ENCODE measurements at places on chromosomes 5 and 9.

- no peak for DNase-seq
Observed at GRCh38 chr5:140966293-140967225, at the start of gene PCDHAC2. TSS of gene PCDHAC2 (plus strand) at chr5:140966476. CDS start at chr5:140966767, 291 bp downstream.

GRCh38 chr9:99513441-99514112, 291.5 kb downstream of the SEC61B start:
- no peak for DNase-seq

GRCh38 chr9:120587328-120587727, 7.4 kb upstream of the CDK5RAP2 start:
- DNase-seq, result no peak

GRCh38 chr5:168172760-168173223, 118.7 kb upstream of the WWC1 start:
- no peak for DNase-seq

DNA sequence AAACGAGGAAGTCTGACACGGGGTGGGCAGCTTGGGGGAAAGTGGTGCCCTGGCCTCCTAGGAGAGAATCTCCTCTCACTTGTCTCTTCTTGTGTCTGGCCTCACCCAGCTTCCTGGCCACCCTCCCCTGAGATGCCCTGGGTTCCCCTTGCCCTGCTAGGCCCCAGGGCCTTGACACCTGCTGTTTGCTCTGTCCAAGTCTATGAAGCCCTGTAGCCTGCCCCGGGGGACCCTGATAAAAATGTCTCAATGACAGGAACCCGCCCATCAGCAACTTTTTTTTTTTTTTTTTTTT, 35.0 kb upstream of the SUSD3 start:
- DNase-seq, result no peak

GRCh38 chr9:134170532-134171315, 6.4 kb upstream of the RNU6ATAC start:
- DNase-seq, result no peak

GRCh38 chr9:739362-739761, 102.1 kb upstream of the DMRT1 start:
- DNase-seq, result no peak

DNA sequence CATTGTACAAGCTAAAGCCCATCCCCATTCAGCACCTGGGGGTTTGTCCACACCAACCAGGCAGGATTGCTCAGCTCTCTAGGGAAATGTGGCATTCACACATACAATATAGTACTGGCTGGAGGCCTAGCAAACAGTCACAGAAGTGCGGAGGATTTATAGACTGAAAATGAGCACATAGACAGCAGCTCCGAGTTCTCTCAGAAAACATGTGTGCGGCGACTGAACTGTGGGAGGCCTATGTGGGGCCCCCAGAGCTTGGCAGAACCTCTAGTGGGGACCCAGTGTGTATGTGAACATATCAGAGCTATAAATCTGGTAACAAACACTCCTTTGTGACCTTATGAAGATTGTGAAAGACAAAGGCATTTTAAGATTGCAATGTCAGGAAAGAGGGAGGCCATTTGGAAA, 431.1 kb downstream of the DTWD2 start:
- no peak for DNase-seq

DNA sequence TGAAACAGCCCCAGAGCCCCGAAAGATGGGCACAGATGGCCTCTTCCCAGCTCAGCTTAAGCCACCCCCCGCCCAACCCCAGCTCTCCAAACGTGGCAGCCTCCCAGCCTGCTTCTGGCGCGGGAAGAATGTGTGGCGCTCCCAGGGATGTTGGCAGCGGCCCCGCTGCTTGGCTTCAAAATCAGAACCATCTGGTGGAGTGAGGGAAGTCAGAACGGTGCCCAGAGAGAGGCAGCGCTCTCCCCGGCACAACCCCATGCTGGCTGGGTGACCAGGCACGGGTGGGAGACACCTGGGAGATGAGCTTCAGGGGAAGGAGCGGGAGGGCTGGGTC, 72.7 kb upstream of the ORM1 start:
- DNase-seq, result no peak

- peak; percentile 47 for DNase-seq
Observed at GRCh38 chr9:93450945-93451815, at the start of gene FAM120A. TSS of gene FAM120A (plus strand) at chr9:93451685. CDS start at chr9:93451916, 231 bp downstream.

DNA sequence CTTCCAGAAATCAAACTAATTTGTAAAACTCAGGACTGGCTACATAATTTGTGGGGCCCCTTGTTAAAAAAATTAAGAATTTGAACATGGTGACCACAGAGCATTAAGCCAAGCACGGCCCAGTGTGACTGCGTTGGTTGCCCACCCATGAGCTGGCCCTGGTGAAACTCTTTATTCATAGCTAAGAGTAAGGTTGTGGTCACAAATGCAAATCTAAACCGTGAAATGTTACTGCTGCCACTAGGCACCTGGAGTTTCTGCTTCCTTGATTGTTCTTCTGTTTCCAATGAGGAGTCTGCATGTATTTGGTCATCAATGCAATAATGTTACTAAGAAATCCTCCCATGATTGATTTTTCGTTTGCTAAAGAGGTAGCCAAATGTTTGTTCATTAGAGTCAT, 4.2 kb downstream of the GCNT1 start:
- DNase-seq, result no peak

DNA sequence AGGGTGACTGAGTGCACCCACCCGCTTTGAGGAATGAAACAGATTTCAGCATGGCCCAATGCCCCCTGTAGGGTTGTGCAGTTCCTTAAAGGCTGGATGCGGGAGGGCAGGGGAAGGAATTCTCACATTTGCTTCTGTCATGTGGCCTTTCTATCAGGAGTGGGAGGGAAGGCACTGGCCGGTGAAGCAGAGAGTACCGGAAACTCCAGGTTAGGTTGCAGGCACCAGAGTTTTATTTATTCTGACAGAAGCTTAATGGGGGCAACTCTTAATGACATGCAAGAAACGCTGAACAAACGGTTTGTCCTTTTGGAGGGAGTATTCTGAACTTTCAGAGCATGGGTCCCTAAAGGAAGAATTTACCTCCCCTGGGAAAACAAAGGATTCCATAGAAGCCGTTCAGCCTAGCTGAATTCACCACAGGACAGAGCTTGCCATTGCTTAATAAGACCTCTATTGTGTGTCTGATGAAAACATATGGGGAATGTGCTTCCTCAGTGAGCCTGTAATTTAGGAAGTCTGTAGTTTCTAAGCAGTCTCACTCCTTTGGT, 44.1 kb upstream of the EQTN start:
- no peak for DNase-seq

DNA sequence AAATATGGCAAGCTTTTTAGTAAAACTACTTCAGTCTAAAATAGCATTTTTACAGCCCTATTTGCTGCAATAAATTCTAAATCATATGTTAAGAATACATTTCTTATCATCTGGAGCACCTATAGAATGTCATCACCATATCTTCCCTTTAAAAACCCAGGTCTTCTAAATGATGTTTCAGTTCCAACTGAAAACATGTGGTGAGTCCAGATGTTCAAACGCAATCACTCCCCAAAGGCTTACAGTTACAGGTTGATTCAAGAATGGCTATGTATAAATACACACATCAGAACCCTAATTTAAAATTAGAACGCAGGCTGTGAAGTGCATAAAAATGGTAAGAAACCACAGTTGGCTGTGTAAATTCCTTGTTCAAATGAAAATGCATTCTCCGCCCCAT, 796.3 kb downstream of the MAT2B start:
- no peak for DNase-seq

- no peak for DNase-seq
Observed at GRCh38 chr5:159021136-159021900, 78.4 kb downstream of the EBF1 start.

DNA sequence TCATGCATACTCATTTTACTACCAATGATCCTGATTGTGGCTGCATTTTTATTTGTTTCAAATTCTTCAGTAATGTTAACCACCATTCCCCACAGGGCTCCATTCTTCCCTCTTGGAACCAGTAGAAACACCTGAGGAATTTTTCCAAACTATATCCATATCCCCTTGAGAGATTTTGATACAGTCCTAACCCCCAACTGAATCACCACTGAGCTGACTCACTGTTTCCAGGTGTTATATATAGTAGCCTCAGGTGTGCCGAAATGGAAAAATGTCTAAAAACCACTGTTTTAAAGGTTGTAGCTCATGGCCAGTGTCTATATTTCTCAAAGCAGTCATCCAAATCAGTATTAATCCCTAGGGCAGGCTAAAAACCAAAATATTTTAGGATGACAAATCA, 85.2 kb downstream of the MRPS27 start:
- no peak for DNase-seq

GRCh38 chr9:18980189-18980588, 52.8 kb downstream of the SAXO1 start:
- DNase-seq, result no peak

- no peak for DNase-seq
Observed at GRCh38 chr9:4866239-4866969, 73.7 kb downstream of the RCL1 start.

GRCh38 chr5:180785121-180785781, 17.4 kb downstream of the MGAT1 start:
- DNase-seq, result no peak

- DNase-seq, result no peak
Observed at GRCh38 chr9:74951107-74951720, 1.5 kb downstream of the C9orf40 start.

DNA sequence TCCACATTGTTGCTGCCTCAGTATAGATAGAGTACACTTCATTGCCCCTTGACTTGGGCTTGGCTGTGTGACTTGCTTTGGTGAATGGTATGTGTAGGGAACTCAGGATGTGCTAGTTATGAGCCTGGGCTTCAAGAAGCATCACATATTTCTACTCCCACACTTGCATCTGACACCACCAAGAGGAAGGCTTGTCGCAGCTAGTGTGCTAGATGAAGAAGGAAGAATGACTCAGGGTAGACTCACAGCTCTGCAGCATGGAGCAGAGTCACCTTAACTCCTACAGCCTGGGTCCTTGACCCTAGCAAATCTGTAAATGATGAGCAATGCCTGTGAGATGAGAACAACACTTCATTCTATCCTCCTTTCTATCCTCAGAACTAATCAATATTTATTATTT, 261.8 kb downstream of the ASTN2 start:
- no peak for DNase-seq

GRCh38 chr5:139880416-139881142, 85.0 kb downstream of the PSD2 start:
- no peak for DNase-seq

DNA sequence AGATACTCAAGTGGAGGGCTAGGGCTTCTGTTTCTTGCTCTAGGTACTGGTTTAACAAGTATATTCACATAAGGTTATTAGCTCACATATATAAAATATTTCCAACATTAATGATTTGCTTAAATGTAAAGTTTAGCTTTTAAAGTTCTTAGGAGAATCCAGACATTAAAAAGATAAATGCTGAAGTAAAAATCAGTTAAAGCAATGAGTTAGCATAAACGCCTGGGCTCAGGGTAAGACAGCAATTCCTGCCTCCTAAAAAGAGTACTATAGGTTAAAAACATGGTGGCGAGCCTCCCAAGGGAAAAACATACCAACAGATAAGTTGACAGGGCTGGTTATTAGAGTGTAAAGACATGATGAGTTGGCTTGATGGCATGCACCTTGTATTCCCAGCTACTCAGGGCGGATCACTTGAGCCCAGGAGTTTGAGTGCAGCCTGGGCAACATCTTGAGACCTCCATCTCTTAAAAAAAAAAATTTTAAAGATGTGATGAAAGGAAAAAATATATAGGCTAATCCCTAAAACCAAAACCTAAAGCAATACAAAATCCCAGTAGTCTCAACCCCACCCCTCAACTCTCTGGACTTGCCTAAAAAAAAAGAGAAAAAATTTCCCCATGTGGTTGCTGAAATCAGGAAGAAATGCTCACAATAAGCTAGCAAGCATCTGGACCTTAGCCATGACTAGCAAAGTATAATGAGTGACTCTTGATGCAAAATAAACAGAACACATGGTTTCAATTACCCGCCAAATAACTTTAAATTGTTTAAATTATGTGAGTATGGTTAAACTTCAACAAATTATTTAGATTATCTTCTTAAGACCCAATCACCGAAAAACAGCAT, 3.6 kb downstream of the GOLPH3 start:
- no peak for DNase-seq

- DNase-seq, result no peak
Observed at GRCh38 chr5:137497396-137498290, 1.5 kb downstream of the SPOCK1 start.

DNA sequence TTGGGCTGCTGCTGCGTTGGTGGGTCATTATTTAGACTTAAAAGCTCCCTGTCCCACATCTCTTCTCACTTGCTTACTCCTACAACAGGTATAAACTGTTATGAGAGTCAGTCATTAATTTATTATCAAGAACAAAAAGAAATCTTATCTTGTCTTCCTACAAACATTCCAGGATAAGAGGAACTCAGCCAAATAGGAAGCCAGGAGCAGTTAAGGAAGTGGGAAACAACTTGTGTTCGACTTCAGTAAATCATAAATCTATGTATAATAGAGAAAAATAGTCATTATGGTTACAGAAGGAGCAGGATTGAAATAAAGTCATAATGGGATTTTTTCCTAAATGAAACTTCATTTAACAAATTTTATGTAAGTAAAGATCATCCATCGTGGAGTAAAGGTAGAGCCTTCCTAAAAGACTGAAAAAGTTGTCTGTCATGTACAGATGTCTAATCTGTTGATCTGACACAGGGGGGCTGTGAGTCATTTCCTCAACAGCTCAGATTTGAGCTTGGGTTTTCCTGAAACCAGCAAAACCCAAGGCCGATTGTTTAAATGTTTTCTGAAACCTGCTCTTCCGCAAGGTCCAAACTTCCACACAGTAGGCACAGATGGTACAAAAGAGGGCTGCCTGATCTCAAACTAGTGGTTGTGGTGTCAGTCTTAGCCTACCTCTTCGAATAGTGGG, 25.3 kb upstream of the LRRTM2 start:
- DNase-seq, result no peak

GRCh38 chr9:15529566-15530324, 19.0 kb upstream of the PSIP1 start:
- no peak for DNase-seq

GRCh38 chr5:22593592-22593991, 259.6 kb downstream of the CDH12 start:
- DNase-seq, result no peak

- no peak for DNase-seq
Observed at GRCh38 chr5:24496268-24496667, 148.5 kb downstream of the CDH10 start.

- no peak for DNase-seq
Observed at GRCh38 chr5:5005353-5005752, 134.8 kb upstream of the ADAMTS16 start.

- DNase-seq, result no peak
Observed at GRCh38 chr9:137146527-137146918, 7.6 kb downstream of the GRIN1 start.

- DNase-seq, result peak; percentile 74
Observed at GRCh38 chr5:157273131-157273556, 7.2 kb downstream of the CYFIP2 start.

- DNase-seq, result no peak
Observed at GRCh38 chr5:1778138-1779020, 21.3 kb downstream of the MRPL36 start.

- no peak for DNase-seq
Observed at GRCh38 chr5:92977846-92978540, 603.0 kb downstream of the NR2F1-AS1 start.

Data from stimulated activated effector memory CD8-positive, alpha-beta T cell treated with anti-CD3 and anti-CD28 coated beads, Interleukin-12 subunit alpha, Interleukin-12 subunit beta, amount 100 ng/mL, for 72 hours (primary cell).